ENCODE measurements at places on chromosomes 12 and 14.
A peak's percentile ranks its signal among the peaks of the same experiment; 100 is the strongest.

- no peak for DNase-seq
Measured at GRCh38 chr12:95197636-95198035, 19.6 kb downstream of the FGD6 start.

DNA sequence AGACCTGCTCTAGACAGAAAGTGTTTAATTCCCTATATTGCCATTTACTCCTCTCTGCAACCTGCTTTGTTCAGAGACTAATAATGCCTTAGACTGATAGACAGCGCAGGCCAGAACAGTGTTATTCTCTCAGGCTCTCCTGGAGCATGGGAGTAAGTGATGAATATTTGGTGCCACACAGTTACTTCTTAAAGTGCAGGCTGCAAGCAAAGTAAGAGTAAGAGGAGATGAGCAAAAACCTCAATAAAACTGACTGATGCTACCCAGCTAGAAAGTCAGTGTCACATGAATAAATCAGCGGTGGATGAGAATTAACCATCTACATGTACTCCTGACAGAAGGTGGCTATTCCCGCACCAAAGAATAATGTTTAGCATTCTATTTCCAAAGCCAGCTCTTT lies 9.9 kb downstream of the TRIM9 start:
- DNase-seq: no peak

DNA sequence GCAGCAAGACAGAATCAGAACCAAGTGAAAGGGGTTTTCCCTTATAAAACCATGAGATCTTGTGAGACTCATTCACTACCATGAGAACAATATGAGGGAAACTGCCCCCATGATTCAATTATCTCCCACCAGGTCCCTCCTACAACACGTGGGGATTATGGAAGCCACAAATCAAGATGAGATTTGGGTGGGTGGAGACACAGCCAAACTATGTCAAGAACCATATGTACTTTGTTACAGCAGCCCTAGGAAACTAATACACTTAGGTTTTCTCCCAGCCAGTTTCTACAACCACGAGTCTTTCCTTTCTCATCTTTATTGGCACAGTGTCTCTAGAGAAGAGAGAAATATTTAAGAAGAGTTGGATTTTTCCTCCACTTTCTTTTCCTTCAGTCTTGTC lies 72.6 kb downstream of the BTG1 start:
- DNase-seq: no peak

GRCh38 chr12:105272814-105273416 lies 36.9 kb upstream of the APPL2 start:
- no peak for DNase-seq

DNA sequence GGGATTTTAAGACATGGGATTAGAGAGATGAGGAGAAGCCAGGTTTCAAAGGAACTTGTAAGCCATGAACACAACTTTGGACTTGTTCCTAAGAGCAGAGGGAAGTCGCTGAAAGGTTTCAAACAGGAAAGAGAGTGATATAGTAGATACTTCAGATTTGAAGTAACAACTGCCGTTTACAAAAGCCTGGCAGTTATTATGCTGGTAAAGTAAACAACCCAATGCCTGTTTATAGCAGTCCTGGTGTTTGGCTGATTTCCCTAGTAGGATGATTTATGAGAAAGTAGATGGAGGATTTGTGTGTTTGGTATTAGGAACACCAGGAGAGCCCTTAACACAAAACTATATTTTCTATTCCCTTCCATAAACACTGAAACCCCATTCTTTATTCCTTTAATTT lies 285.7 kb downstream of the RMST start:
- no peak for DNase-seq

GRCh38 chr14:68737086-68737485 lies 55.8 kb downstream of the ZFP36L1 start:
- DNase-seq: no peak

GRCh38 chr14:64612021-64612380 lies 62.2 kb downstream of the PPP1R36 start:
- DNase-seq: no peak

GRCh38 chr12:76312315-76312714 lies 35.9 kb downstream of the BBS10 start:
- no peak for DNase-seq

GRCh38 chr14:75432411-75432810 lies 4.6 kb downstream of the JDP2 start:
- no peak for DNase-seq

- no peak for DNase-seq
Measured at GRCh38 chr12:34107016-34107415, 84.7 kb downstream of the ALG10 start.

DNA sequence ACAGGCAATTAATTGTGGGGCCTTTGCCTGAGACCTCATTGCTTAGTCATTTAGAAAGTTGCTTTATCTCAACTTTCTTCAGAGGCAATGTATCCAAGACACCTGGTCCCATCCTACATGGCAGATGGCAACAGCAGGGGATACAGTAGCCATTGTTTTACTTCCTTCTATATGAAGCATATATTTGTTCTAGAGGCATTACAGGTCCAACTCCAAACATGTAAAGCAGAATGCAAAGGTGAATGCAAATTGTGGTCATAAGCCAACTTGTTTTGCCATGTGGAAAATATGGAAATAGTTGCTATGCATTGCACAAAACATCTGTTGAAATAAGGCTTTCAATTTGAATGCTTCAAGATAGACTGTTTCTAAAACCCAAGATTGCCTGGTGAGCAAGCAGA lies 109.8 kb upstream of the BCAT1 start:
- peak; percentile 63 for DNase-seq

DNA sequence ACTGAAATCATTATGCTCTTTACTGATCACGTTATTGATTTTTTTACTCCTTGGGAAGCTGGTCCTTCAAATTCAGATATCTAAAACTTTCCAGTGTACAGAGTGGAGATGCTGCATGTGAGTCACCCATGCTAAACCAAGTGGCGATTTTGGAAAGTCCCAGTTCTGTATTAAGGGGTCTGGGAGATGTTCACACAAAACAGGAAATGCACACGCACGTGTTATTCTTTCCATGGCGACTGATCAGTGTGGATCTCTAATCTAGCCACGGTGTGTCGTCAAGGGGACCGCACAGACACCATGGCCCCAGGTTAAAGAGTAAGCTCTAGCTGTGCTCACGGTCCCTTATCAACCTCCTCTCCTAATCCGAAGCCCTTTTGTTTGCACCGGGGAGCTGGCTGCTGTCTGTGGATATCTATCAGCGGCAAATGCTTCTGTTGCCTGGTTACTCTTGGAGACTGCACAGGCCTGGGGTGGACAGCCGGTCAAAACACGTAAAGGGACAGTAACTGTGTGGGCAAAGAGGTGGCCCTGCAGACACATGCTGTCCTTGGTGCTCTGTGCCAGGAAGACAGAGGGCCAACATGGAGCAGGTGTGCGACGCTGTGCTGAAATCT lies 96.6 kb downstream of the RIMBP2 start:
- DNase-seq: no peak

DNA sequence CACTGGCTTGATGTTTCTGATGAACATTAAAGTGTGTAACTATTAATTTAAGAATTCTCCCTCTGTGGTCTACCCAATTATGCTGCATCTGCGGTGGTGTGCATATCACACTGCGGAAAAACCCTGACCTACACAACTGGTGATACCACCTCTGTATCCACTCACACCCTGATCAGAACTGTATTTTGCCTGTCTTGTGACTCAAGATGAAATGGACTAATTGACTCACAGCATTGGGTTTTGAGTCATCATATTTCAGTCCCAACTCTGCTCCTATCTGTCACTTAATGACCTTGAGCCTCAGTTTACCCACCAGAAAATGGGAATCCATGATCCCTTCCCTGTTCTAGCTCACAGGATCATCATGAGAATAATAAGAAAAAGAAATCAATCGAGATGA lies 65.6 kb downstream of the NUAK1 start:
- DNase-seq: no peak

DNA sequence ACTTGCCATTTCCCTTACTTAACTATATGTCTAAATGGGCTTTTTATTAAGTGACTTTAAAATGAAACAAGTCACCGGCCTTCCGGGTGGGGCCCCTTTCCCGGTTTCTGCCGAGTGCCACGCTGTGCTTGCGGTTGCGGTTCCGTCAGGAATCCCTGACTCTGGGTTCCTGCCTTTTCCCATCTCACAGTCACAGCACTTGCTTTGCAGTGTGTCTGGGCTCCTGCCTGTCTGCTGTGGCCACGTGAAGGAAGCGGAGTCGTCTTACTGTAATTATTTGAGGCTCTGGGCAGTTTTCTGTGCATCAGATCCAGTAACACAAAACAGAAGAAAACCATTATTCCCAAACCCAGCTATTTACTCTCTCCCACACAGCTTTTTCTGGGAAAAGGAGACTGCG lies 44.0 kb upstream of the FRMD6 start:
- no peak for DNase-seq

DNA sequence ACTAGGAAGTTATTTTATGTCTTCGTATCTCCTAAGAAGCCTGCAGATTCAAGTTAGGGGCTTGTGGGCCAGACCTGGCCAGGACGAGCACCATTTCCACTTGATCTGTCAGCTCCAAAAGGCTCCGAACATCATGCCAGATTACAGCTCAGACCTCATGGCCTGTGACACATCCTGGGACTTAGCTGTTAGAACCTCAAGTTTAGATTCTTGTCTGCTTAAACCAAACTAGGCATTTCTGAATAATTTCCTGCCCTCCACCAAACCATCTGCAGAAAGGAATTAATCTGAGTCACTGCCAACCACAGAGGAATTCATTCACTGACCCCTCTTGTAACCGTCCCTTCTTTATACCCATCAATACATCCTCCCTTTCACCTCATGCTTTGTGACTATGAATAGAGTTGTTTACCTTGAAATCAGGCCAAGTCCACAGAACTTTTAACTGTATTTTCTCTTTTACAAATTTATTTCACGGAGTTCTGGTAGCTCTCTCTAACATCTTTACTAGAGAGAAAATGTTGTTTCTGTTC lies 120.3 kb downstream of the FBXL14 start:
- no peak for DNase-seq

- DNase-seq: no peak
Measured at GRCh38 chr12:79162147-79162772, 297.7 kb downstream of the SYT1 start.

- no peak for DNase-seq
Measured at GRCh38 chr14:63182968-63183367, 21.3 kb upstream of the RHOJ start.
